AG08396 (cell line): ENCODE measurements at places on chromosomes 1 and 21.

- no peak for DNase-seq
Measured at GRCh38 chr1:59044535-59045121, 252.3 kb upstream of the FGGY start.

DNA sequence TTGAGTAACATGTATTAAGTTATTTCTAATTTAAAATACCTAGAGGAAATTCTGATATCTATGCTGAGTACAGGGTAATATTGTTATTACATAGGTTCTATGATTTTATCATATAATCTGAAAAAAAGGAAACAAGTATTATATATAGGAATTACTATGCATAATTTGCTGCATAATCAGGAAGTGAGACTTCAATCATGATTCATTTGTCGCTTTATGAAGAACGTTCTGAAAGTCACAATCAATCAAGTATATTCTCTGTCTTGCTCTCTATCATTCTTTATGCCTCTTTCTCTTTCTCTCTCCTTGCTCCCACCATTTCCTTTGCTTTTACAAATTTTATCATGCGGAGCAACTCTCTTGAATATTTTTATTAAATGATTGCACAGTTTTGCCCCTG, 1130.3 kb downstream of the PLA2G4A start:
- DNase-seq, result no peak

DNA sequence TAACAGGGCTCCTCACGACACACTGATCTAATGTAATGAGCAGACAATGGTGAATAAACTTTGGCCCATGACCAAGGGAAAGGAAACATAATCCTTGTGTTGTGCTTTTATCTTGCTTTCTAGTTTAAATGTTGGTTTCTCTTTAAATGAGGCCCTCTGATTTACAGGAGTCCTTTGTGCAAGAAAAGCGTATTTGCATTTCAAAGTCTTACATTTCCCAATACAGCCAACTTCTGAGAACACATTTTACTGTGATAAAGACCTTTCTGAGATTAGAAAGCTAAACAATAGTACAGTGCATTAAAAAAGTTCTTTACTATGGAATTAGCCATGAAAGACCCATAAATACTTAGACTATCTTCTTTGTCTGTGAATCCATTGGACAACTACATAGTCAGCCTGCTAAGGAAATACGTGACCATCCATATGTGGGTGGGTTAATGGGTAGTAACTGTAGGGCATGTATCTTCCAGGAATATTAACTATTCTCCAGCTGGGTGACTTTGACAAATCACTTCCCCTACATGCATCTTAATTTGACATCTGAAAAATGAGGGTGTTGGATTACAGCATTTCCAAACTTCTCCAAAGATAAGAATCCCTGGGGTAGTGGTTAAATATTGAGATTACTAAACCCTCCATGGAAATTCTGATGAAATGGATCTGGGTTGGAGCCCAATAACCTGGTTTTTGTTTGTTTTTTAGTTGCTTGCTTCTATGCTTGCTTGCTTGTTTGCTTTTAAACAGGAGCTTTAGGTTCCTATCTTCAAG, 50.3 kb upstream of the USP1 start:
- DNase-seq, result no peak

DNA sequence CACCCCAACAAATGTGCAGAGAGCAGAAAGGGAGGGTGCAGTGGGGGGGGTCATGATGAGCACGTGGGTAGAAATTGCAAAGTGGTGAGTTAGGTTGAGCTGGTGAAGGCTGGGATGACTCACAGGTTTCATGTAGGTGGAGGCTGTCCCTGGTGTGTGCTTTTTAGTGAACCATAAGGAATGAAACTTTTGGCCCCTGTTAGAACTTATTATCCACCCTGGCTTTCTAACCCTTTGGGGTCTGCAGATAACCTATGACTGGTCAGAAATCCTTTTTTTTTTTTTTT, 46.9 kb downstream of the DOP1B start:
- peak; percentile 87 for DNase-seq

GRCh38 chr21:36860736-36861594, 105.5 kb downstream of the HLCS start:
- DNase-seq, result peak; percentile 53

DNA sequence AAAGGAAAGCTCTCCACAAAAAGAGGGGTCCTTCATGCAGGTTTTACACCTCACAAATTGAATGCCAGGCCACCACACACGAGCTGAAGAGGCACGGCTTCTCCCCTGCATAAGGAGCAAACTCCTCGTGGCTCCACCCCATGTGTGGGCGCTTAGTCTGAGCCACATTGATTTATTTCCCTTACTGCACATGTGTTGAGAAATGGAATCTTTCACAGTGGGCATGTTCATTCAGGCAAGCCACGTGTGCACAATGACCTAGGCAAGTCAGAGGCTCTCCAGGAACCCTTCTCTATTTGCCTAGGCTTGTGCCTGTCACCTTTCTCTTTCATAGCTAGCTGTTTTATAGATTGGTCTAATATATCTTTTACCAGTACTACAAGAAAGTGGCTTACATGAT, 120.5 kb downstream of the LTN1 start:
- DNase-seq, result no peak

GRCh38 chr21:35511696-35512162, 462.6 kb upstream of the RUNX1 start:
- no peak for DNase-seq

DNA sequence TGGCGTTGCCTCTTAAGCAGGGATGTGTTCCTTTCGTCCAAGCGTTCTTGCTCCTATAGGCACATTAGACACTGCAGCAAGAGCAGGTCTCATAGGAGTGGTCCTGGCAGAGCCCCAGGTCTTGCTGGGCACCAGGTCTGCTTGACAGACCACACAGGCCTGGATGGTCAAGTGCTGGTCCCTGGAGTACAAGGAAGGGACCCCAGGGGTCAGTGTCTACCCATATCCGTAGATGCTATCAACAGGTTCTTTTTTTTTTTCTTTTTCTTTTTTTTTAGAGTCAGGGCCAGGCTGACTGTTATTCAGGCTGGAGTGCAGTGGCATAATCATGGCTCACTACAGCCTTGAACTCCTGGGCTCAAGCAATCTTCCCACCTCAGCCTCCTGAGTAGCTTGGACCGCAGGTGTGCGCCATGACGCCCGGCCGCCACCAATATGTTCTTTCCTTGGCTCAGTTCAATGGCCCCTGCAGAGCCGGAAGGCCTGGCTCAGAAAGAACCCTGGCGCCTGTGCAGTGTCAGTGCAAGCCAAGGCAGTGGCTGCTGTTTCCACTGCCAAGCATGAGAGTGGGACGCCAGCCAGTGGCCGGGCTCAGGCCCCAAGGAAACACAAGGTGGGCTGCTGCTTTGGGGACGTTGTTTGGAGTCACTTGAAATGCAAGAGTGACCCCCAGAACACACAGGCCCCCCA, 10.0 kb upstream of the TNFRSF8 start:
- peak; percentile 36 for DNase-seq

- DNase-seq, result no peak
Measured at GRCh38 chr1:178498896-178499675, 2.3 kb upstream of the CLEC20A start.

GRCh38 chr1:92211166-92211565, 6.5 kb upstream of the C1orf146 start:
- DNase-seq, result peak; percentile 81

- DNase-seq, result no peak
Measured at GRCh38 chr1:208888376-208888775, 644.2 kb upstream of the PLXNA2 start.

DNA sequence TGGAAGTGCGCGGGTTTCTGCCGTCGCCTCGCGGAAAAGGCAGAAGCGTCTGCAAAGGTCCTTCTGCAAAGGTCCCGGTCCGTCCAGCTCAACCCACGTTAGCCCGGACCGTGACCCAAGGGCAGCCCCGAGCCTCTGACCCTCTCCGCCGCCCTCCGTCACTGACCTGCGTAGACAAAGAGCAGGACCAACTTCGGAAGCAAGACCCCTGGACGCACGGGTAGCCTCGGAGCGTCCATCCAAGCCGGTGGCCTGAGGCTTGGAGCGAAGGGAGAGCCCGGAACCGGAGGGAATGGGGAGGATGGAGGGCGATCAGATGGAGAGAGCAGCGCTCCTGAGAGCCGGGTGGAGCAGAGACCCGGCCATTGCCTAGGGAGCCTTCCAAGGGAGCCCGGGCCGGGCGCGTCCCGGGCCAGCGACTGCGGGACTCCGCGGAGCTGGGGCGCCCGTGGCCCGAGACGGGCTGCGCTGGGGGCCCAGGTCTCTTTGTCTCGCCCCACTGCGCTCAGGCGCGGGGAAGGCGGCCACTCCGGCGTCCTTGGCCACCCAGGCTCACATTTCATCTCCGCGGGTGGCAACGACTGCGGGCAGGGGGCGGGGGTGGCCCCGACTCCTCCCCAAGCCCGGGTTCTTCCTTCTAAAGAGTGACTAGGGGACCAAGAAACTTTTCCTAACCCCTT, at the start of gene CYYR1:
Gene CYYR1, minus strand, starts transcription at position 585 of the 680 bp plus-strand sequence. Its CDS starts 346 bp downstream, at position 239.
- no peak for DNase-seq
